NCI-H1436 treated with DMSO at 0.1 percent for 48 hours (cell line): ENCODE measurements at places on chromosomes 1 and 21.

DNA sequence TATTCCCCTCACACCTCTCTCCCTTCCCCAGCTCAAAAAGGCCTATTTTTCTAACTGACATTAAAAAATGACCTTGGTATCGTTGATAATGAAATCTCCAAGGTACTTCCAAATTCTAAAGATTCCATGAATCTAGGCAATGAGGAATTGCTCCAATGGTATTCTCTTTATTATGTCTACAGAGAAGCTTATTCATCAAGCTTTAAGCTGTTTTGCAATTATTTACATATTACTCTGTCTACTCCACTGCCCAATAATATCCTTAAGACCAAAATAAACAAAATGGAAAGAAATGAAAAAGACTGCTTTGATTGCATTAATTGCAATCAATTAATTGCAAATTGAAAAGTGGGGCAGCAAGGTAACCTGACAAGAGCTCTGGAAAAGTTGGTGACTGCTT is 7.9 kb downstream of the PLPP3 start:
- DNase-seq, result no peak

- no peak for DNase-seq
Measured at GRCh38 chr1:157088607-157089006, 11.0 kb downstream of the ETV3L start.

GRCh38 chr1:218466341-218467010 is 121.3 kb downstream of the TGFB2 start:
- no peak for DNase-seq

DNA sequence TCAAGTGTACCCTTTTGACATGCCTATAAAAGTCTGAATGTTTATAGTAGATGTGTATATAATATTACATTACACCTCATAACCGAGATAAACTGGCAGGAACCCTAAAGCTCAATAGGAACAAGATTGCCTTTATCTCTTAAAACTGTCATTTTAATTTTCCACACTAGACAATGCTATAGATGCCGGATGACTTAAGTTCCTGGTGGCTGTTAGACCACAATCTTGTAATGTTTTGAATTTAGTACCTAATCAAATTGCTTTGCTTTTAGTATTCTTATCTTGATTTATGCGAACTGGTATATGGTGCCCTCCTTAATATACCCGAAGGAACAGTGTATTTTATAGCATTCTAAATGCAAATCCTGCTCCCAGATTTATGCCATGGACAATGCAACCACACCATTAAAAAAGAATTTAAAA is 1397.0 kb upstream of the ADGRL4 start:
- no peak for DNase-seq

- DNase-seq, result no peak
Measured at GRCh38 chr1:179145521-179145920, 63.7 kb downstream of the TOR3A start.

- DNase-seq, result no peak
Measured at GRCh38 chr1:36913016-36913415, 121.3 kb downstream of the GRIK3 start.

DNA sequence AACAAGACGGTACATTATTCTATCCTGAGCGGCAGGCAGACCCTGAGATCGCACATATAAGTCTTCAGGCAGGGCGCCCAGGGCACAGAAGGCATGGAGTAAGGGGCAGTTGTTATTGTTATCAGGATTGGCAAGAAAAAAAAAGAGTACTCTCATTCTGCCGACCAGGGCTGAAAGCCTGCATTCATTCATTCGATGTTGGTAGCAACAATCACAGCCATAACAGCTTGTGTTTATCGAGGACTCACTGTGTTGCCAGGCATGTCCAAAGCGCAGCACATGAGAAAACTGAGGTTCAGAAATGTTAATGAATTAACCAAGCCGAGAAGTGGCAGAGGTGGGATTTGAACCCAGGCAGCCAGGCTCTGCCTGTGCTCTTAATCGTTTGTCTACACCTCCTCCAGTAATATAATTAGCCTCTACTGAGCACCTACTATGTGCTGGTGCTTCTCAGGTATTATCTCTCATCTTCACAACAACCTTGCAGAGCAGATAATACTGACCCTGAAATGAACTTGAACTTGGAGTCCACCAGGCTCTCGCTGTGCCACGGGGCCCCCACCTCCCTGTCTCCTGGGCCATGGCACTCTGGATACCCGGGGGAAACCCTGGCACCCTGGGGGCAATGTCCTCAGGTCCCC is 56.2 kb downstream of the TAS1R2 start:
- no peak for DNase-seq

GRCh38 chr1:14182856-14183255 is 415.6 kb upstream of the KAZN start:
- DNase-seq, result no peak

GRCh38 chr1:58412071-58412580 is 134.4 kb downstream of the OMA1 start:
- no peak for DNase-seq

GRCh38 chr1:24596401-24596880 is 40.6 kb downstream of the NCMAP start:
- no peak for DNase-seq

- no peak for DNase-seq
Measured at GRCh38 chr1:209993061-209993830, 55.2 kb downstream of the SYT14 start.

- no peak for DNase-seq
Measured at GRCh38 chr1:54950006-54950368, 30.4 kb upstream of the TMEM61 start.

DNA sequence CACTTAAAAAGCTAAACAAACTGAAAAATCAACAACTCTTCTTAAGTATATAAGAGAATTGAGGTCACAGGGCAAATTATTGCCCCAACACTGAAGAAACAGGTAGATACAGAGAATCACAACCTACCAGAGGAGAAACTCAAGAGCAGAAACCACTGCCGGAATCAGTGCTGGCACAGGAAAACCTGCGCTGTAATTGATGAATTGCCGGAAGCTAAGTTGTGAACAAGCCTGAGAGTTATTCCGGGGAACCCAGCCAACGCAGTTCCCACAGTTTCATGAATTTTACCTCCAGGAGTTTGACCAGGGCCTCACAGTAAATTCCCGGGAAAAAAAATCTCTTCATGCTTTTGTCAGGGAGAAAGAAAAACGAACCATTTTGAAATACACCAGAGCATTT is 657.1 kb upstream of the BRINP3 start:
- no peak for DNase-seq

DNA sequence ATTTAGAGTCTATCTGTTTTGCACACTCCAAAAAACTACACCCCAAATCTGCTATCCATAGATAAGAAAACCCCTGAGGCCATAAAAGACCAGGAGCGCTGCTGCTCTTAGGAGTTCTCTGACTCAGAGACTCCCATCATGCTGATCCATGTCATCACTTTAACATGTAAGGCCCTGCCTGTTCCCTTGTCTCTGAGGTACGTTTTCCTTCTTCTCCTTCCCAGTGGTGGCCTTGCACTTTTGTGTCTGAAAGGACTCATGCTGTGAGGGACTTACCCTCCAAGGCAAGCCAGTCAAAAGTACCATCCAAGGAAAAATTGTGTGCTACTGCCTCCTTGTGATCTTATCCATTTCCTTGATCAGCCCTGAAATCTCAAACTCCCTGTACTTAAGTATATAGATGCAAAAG is 427.4 kb upstream of the NCAM2 start:
- DNase-seq, result no peak

GRCh38 chr1:110412576-110412975 is 5.1 kb upstream of the LAMTOR5 start:
- no peak for DNase-seq

- no peak for DNase-seq
Measured at GRCh38 chr1:244314921-244315559, 136.7 kb downstream of the ADSS2 start.

DNA sequence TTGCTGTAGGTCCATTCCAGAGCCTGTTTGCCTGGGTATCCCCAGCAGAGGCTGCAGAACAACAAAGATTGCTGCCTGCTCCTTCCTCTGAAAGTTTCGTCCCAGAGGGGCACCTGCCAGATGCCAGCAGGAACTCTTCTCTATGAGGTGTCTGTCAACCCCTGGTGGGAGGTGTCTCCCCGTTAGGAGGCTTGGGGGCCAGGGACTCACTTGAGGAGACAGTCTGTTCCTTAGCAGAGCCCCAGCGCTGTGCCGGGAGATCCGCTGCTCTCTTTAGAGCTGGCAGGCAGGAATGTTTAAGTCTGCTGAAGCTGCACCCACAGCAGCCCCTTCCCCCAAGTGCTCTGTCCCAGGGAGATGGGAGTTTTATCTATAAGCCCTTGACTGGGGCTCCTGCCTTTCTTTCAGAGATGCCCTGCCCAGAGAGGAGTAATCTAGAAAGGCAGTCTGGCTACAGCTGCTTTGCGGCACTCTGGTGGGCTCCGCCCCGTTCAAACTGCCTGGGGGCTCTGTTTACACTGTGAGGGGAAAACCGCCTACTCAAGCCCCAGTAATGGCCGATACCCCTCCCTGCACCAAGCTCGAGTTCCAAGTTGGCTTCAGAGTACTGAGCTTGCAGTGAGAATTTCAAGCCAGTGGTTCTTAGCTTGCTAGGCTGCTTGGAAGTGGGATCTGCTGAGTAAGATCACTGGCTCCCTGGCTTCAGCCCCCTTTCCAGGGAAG is 8.7 kb upstream of the SLC25A24 start:
- no peak for DNase-seq

DNA sequence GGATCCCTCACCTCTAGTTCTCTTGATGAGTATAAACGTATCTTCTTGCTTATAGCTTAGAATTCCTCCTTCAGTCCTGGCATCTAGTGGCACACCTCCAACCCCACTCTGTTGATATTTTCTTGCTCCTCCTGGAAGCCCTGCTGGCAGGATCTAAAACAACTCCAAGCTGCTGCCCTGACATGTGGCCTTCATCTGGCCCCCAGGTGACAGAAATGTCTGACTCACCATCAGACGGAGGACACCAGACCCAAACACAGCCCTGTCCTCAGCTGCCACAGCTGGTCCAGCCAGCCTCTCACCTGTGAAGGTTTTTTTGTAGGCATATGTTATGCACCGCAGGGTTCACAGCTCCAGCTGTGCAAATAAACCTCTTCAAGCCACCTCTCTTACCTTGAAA is 53.4 kb downstream of the KRTAP19-8 start:
- DNase-seq, result no peak

GRCh38 chr1:22619252-22619651 is 17.2 kb upstream of the C1QA start:
- DNase-seq, result no peak

- no peak for DNase-seq
Measured at GRCh38 chr1:43932786-43933385, 715 bp upstream of the ARTN start.

GRCh38 chr1:243267471-243267880 is 11.6 kb downstream of the SDCCAG8 start:
- no peak for DNase-seq

DNA sequence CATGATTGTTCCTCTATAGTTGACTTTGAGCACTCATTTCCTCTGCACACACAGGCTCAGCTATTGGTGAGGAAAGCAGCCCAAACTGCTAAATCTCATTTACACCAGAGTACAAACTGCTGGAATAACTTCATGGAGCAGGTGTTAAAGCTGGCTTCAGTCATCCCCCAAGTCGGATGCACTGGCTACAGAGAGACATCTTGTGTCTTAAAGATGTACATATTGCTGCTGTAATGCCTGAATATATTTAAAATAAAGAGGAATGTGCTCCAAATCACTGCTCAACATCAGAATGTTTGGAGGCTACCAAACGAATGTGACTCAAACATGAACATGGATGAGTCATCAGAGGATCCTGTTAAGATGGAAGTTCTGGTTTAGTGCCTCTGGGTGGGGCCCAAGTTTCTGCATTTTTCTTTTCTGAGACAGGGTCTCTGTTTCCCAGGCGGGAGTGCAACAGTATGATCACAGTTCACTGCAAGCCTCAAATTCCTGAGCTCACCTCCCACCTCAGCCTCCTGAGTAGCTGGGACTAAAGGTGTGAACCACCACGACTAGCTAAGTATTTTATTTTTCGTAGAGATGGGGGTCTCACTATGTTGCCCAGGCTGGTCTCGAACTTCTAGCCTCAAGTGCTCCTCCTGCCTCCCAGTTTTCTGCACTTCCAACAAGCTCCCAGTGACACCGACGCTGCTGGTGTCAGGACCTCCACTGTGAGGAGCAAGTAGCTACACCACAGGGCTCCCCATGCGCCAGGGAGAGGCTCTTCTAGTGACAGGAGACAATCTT is 79.0 kb upstream of the KRTAP19-8 start:
- no peak for DNase-seq

DNA sequence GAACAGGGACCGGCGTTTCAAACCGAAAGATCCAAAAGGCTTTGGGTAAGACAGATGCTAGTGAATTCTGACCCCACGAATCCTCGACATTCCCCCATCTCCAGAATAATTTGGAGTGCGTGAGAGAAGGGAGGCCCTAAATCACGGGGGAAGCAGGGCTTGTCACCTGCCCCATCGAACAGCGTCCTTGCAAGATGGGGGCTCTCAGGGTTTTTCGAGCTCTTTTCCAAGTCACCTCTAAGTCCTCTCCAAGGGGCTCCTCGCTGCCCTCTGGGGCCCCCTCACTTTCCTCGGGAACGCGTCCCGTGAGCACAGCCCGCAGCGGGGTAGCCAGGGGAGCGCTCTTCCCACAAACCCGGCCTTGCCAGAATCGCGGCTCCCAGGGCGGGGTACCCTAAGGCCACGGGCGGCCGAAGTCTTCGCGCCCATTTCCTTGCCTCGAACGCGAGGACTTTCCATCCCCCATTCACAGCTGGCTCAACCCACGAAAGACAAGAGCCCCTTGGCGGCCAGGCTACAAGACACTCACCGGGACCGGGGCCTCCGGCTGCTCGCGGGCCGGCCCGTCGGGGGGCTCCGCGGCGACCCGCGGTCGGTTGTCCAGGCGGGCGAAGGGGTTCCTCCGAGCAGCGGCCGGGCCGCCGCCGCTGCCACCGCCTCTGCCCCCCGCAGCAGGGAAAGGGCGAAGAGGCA is 546 bp downstream of the DONSON start:
- no peak for DNase-seq
